Activated CD4-positive, CD25-positive, alpha-beta regulatory T cell (primary cell): ENCODE measurements at places on chromosomes 5 and 9.

DNA sequence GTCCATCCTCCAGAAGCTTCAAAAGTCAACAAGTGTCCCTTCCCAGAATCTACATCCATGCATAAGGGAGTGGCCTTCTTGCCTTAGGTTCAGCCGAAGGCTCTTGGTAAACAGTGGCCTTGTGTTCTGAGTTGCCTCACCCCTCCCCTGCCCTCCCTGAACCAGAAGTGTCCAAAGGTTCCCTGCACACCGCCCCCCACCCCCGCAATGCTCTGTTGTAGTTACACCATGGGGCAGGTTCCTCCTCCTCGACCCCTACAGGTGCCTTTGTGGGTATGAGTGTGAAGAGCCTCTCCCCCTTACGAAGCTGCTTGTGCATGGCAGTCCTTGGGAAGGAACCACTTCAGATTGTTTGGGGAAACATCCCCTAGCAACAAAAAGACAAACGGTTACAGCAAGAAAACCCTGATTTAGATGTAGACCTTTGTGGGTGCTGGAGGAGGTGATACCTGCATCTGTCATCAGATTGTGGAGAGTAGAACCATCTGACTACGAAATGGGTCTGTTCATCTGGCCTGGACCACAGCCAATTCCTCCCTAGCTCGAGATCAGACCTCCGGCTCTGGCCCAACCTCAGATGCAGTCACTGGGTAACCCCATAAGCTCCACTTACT, 7.1 kb downstream of the SPACA9 start:
- no peak for DNase-seq

DNA sequence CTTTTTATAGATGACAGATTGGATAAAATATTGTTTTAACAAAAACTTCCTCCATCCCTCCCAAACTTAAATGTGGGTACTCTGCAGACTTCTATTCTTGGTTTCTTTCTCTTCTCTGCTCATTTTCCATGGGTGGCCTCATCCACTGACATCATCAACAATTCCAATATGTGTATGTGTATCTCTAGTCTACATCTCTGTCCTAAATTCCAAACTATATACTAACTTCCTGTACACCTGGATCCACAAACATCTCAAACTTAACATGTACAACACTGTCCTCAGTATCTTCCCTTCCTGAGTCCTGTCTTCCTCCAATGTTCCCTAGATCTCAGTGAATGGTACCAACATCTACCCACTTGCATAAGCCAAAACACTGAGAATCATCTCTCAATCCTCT, 28.5 kb upstream of the CDK5RAP2 start:
- no peak for DNase-seq

DNA sequence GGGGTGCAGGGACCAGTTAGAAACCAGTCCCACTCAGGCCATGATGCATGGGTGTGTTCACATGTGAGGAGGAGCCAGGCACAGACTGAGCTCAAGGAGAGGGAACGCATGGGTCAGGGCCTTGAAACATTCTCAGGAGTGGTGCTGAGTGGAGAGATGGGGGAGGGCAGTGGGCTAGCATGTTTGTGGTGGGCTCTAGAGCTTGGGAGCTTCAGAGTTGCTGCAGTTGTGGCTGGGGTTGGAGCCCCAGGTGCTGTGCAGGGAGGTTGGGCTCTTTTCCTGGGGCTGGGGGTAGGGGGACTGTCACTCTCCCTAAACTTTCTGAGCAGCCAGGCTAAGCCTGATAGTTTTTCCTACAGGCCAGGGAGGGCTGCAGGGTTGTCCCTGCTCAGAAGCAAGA, 95.4 kb downstream of the DAB2IP start:
- DNase-seq = no peak

GRCh38 chr5:29697785-29698414, 1495.6 kb upstream of the CDH6 start:
- DNase-seq = no peak

GRCh38 chr5:123696921-123697341, 185.0 kb downstream of the CSNK1G3 start:
- no peak for DNase-seq

DNA sequence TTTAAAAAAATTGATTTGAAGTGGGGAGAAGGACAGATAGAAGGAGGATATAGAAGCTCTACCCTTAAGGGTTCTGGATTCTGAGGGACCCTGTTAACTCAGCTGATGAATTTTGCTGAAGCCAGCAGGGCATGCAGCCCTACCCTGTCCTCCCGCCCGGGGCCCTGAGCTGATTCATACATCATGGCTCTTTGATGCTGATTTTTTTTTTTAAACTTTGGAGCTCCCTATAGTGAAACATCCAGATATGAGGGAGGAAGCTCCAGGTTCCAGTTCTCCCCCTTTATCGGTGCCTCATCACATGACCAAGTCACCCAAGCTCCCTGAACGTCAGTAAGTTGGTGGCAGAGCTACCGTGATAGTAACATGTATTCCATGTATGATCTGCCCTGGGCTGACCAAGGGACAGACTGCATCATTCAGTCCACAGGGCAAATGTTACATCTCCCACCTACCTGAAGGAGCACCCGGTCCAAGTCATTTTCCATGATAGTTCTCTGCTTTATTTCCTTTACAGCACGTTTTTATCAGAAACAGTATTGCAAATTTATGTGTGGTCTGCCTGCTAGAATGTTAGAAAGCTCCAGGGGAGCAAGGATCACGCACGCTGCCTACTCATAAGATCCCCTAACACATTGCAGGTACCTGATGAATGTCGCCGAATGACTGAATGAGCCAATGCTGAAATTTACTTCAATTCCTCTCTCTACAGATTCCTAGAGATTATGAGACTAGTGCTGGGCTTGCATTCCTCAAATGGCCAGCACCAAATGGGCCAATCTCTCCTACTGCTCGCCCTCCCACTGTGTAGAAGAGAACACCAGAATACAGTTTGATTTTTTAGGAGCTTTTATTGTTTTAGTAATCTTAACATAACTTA, 25.9 kb downstream of the SPARC start:
- no peak for DNase-seq

- no peak for DNase-seq
These were observed 15.3 kb downstream of the AP3S1 start for GRCh38 chr5:115857057-115857479.

- DNase-seq = peak; percentile 18
These were observed 1.1 kb upstream of the TENT4A start for GRCh38 chr5:6712142-6712576.

DNA sequence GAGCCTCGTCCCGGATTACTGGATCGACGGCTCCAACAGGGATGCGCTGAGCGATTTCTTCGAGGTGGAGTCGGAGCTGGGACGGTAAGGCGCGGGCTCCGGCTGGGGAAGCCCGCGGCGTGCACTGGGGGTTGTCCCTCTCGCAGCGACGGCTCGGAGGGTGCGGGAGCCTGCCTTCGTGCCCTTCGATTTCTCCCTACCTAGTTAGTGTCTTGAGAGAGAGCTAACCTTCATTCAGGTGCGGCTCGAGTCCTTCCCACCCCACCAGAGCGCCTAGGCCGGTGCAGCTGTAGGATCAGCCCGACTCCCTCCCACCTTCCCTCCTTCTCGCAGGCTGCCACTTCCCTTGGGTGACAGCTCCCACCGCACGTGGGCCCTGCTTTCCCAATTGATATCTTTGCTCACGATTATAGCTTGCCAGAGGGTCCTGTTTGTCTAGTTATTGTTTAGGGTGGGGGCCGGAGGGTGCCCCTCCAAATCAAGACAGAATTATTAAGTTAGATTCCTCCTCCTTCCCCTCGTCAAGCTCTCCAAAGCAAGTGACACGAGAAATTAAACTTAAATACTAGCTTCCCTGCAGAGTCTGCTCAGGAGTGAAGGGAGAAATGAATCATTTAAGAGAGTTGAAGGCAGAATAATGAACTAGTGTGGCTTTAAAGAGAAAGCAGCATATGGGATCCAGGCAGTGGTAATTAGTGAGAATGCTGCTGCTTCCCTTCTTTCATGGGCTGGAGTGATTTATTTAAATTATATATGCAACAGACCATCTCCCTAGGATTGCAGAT, 569 bp downstream of the CAMK4 start:
- DNase-seq = no peak

GRCh38 chr5:115179030-115179393, 9.3 kb upstream of the TRIM36 start:
- DNase-seq = no peak

GRCh38 chr9:120893611-120894307, 16.8 kb upstream of the PHF19 start:
- DNase-seq = no peak

GRCh38 chr5:154317916-154318315, 127.4 kb downstream of the GALNT10 start:
- DNase-seq = no peak

DNA sequence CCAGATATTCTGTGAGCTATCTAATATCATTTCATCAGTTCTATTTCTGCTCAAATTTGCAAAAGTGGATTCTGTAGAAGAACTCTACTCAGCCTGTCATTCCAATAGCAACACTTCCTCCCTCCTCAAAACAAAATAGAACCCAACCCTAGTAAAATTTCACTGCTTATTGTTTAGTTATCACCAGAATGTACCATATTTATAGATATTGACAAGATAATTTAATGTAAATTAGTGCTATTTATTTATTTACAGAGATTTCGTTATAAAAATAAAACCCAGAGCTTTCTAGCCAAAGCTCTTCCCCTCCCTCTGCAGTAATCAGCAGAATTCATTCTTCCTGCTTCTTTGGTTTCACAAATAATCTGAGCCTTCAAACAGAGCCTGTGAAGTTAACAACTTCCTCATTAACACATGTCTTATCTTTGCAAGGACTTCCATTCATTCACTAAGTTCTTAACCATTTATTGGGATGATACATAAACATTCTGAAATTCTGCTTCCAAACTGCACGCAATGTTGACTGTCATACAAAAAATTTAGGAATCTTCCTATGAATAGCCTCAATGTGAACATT, 73.7 kb upstream of the PJA2 start:
- no peak for DNase-seq

- no peak for DNase-seq
These were observed 157.0 kb downstream of the C9orf152 start for GRCh38 chr9:110050925-110051355.

- DNase-seq = no peak
These were observed 216.9 kb downstream of the AUH start for GRCh38 chr9:91144769-91145168.

DNA sequence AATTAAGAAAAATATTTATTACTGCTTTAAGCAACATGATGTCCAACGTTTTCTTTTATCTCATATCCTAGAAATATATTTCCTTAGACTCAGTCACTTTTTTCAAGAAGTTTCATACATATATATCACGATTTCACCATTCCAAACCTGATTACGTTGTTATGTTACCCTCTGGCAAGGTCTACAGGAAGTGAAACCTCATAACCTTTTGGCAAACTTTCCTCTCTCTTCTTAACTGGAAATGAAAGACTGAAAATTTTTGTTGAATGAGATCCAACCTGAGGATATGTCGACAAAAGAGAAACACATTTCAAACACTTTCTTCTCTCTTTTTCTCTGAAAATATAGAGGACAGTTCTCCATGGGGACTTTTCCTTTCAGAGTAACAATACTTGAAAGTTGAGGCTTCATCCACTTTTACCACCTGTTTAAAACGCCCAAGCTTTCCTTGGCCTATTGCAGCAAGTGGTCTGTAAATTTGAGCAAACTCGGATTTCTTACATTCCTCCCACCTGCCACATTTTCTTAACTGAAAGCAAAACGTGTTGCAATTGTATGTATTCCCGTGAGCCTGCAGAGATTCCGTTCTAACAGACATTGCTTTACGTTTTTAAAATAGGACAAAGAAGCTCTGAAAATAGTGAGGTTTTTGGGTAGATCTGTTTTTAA, 298.1 kb downstream of the CETN3 start:
- no peak for DNase-seq

- DNase-seq = no peak
These were observed 800.8 kb upstream of the TYRP1 start for GRCh38 chr9:11892401-11892800.

DNA sequence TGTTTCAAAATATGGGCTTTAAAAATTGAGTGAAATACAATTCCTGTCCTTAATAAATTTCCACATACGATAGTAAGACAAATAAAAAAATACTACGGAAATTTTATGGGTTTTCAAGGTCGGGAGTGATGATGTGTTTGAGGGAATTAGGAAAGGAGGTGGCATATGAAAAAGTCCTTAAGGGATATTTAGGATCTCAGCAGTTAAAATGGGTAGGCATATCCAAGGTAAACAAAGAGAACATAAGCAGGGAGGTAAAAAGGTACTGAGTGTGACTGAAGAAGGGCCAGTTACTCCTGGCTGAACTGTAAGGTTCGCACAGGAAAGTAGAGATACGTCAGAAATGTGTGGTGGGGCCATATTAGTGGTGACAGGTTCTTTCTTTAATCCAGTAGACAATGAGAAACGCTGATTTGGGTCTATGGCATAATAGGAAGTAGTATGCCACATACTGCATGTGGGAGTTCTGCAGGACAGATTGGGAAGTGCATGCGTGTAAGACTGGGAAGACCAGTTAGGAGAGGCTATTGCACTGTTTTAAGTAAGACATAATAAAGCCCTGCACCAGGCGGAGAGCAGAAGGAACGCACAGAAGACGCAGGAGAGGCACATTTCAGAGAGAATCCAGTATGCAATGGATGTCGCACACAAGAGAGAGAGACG, 937 bp upstream of the HMGCR start:
- no peak for DNase-seq

GRCh38 chr5:132500931-132501628, 10.5 kb upstream of the IRF1 start:
- peak; percentile 43 for DNase-seq

DNA sequence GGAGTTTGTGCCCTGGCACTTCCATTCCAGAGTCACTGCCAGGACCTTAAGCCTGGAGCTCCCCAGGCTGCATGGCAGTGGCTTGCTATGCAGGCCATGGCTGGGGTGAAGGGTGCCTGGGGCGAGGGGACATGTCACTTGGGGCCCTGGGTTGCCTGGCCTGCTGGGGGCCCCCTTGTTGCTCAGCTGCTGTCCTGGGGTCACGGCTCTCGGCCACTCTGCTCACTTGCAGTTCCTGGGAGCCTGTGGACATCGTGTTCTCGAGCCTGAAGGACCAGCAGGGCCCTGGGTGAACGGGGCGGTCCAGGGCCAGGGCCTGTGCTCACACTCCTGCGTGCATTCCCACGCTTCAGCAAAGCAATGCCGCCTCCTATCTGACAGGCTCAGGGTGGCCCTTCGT, 14.5 kb upstream of the SLC2A6 start:
- no peak for DNase-seq

- DNase-seq = no peak
These were observed 36.8 kb downstream of the DENND1A start for GRCh38 chr9:123893115-123893514.

GRCh38 chr5:178337334-178337741, 104.7 kb upstream of the PHYKPL start:
- no peak for DNase-seq

DNA sequence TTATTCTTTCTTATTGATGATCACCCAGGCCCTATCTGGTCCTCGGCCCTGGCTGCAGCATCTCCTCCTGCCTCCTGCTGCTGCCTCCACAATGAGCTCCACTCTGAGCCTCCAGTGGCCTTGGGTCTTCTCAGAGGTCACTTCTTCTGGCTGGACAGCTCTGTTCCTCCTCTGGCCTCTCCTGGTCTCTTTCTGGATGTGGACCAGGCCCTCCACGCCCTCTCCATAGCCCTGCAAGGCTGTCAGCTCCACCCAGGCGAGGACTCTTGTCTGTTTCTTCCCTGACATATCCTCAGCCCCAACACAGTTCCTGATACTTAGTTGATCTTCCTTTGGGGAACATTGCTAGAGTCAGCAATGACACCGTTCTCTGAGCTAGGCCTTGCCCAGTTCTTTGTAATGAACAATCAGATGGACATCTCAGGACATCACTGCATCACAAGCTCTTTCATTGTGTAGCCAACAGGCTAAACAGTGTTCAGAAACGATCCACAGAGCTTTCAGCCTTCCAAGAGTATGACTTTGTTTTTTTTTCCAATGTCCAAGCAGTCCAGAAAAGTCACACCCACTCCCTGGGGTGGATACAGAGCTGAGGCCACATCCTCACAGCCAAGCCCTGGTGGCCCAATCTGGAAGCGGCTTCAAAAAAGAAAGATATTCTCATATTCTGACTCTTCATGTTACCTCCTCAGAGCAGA, 62.5 kb upstream of the DNAH5 start:
- no peak for DNase-seq
